ENCODE measurements at places on chromosomes 6 and 20.

DNA sequence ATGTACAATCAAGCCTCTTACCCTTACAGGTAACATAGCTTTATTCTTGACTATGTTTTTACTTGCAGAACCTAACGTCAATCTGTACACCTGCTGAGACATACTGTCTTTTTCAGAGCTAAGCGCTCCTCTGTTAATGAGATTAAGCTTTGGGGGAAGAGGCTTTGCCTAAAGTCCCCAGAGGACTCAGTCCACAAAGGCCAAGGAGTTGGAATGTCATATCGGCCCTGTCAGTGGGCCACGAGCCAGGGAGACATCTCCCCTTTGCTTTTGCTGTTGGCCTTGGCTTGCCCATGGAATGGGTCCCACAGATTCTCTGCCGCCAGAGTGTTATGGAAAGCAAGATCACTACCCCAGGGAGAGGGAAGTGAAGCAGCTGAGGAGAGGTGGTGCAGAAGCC is 64.1 kb upstream of the SOX4 start:
- no peak for DNase-seq

DNA sequence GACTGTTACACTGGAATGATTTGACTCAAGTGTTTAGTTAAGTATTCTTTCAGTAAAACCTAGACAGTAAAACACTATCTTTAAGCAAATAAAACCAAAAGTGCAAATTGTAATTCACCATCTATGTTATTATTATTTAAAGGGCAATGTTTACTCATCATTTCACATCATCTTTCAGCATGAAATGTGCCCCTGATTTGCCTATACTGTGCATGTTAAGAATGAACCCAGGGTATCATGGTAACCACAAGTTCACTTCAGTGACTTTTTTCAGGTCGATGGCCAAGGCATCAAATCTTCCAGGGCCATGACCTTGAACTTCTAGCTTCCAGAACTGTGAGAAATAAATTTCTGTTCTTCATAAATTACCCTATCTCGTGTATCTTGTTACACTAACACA is 2.1 kb upstream of the HLA-DOB start:
- no peak for DNase-seq

- no peak for DNase-seq
Observed at GRCh38 chr20:10672624-10673127, 1.1 kb downstream of the JAG1 start.

DNA sequence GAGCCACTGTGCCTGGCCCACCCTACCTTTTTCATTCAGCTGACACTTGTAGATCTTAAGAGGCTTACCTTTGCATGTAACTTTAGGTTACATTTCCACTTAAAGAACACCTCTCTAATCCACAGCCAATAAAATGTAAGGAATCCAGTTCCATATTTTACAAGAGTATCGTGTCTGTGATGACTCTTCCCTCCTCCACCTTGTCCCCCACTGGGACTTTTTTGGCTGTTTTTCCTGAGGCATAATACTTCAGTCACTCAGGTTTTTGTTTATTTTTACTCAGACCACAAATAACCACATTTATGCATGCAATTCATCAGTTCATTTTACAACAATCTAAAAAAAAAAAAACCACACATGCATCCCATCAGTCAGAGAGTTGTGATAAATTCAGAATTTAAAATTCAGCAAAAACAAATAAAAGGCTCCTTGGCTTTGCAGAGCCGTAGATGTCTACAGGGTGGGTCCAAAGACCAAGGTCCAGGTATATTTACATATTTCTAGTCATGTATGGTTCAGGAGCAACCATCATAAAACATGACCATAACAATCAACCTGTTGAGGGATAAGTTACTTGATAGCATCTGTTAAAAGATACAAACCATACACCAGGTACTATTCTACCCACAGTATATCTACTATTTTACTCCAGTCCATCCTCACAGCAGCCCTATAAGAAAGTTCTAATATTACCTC is 9.9 kb downstream of the ATXN1 start:
- no peak for DNase-seq

DNA sequence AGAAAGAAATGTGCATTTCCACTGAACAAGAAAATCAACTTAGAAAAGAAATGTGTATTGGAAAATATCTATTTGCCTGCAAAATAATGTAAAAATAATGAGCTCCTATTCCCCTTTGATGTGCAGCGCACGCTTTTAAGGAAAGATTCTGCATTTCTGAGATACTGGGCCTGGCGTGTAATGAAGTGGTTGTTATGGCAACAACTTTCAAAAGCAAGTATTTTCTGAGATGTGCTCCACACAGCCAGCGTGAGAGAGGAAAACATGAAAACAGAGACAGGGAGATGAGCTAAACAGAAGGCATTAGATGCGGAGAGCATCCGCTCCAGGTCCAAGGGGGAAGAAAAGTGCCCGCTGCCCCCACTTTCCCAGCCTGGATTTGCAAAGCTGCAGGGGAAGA is 39.1 kb upstream of the GTSF1L start:
- no peak for DNase-seq

DNA sequence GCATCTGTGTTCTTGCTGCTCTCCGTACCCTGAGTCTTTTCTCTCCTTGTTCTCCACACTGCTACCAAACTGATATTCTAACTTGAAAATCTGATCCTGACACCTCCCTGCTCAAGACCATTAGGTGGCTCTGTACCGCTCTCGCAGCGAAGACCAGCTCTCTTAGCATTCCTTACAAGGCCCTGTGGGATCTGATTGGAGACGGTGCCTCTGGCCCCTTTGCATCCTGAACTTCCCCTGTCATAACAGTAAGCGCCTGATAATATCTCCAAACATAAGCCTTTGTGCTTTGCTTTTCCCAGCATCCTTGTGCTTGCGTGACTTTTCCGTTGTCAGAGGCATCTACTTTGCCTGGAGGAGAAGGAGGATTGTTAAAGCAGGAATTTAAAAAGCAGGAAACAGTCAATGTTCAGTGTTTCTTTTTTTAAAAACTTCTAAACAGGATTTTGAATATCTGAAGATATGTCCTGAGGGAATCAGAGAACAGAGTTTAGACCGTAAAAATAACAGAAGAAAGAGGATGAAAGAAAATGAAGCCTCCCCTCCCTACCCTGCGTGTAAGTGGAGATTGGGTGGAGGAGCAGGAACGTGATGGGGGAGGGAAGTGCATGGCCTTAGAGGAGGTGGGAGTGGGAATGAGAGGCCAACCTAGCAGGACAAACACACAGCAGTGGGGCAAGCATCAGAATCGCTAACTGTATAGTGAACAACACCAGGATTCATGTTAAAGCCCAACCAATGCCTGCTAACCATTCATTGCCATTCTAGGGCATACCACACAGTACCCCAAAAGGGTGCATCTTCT is 89.2 kb upstream of the STMND1 start:
- no peak for DNase-seq

GRCh38 chr20:19958219-19958618 is 58.9 kb upstream of the NAA20 start:
- no peak for DNase-seq

DNA sequence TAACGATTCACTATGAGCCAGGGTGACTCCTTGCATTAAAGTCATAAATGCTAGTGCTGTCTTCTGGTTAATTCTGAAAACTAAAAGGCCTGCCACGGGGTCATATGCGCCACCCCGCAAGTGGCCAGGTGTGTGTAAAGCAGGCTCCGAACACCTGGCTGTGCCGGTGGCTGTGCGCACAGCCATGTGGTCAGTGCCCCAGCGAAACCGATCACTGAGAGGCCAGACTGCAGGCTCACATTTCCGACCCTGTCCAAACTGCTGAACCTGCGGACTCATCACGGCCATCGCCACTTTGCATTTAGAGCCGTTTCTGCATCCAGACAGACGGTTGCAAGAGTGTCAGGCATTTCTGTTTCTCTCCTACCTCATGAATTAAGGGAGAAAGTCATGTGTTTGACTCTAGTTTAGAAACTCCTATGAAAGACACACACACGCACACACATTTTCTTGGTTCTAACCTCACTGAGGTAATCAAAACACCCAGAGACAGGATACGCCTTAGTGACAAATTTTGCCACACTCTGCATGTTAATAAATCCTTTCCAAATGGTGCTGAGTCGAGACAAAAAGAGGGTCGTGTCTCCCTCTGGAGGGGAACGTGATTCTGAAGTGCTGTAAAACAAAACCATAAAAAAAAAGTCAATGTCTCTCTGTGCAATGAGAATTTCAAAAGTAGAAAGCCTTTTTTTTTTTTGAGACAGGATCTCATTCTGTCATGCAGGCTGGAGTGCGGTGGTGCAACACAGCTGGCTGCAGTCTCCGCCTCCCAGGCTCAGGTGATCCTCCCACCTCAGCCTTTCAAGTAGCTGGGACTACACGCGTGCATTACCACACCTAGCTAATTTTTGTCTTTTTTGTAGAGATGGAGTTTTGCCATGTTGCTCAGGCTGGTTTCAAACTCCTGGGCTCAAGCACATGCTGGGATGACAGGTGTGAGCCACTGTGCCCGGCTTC is 31.0 kb upstream of the TCFL5 start:
- DNase-seq = no peak

DNA sequence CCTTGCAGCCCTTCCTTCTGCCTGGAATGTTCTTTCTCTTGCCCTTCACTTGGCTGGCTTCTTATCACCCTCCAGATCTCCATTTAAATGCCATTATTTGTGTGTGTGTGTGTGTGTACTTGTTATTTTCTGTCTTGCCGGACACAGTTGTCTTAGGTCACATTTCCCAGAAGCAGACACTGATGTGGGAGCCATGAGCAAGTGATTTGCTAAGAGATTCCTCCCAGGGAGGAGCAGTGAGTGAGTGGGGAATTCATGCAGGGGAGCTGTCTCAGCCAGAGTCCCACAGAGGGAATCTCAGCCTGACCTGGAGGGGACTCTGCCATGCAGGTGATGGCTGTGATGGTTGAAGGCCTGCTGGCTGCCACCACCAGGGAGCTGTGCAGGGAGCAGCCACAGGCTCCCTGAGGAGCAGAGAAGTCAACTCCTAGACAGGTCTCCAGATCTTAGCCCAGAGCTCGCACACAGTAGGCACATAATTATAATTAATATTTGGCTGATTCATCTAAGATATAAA is 96.5 kb downstream of the SYNDIG1 start:
- no peak for DNase-seq

DNA sequence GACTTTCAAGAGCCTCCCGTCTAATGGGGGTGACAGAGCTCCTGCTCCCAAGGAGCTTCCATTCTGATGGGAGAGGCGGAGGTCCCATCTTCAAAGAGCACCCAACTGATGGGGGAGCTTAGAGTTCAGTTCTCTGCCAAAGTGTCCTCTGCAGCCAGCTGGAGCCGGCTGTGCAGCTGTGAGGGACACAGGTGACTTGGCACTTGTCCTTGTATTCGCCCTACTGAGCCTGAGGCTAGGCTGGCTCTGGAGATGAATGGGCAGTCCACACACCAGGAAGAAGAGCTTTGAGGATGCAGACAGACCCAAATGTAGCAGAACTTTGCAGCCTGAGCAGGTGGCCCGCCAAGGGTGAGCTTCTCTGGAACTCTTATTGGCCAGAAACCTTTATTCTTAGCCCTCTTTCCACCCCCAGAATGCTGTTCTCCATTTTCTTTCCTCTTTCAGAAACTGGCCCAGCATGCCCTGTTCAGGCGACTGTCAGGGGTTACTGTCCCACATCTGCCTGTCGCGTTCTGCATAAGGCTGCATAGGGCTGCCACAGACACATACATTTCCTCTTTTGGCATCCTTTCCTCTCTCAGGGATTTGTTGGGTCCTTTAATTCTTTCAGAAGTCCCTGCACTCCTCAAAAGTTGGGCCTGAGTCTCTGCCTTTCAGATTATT is 108.7 kb upstream of the LRFN2 start:
- DNase-seq = no peak

GRCh38 chr6:21508753-21509152 is 84.8 kb upstream of the SOX4 start:
- DNase-seq = no peak

DNA sequence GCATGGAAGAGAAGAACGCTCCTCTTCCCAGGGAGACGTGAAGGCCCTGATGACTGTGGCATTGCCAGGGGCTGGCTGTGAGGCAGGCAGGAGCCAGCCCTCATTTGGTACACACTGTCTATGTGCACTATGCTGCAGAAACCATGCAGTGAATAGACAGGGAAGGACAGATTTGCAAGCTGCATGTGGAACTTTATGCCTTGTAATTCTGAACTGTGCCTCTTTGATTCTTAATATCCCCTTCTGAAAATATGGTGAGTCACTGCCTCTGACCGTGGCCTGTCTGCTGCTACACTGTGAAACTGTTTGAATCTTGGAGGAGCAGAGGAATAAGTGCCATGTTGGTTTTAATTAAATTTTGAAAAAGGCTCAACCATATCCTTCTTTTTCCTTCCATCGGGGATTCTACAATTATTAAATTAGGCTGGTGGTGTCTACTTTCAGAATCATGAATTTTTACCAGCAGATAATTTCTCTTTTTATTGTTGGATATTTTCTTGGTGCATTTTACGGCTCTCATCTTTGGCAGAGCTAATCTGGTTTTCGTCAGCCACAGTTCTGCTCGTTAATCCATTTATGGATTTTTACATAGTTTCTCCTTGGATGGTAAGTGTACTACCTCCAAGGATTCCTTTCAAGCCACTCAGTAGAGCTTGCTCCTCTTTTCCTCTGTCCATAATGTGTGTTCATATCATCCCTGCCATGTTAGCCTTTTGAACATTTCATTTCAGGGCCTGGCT is 301.0 kb upstream of the SLC35B3 start:
- DNase-seq = no peak

- peak; percentile 10 for DNase-seq
Observed at GRCh38 chr6:113909224-113909856, 52.2 kb downstream of the MARCKS start.

- DNase-seq = no peak
Observed at GRCh38 chr20:35305682-35306556, 13.7 kb upstream of the FAM83C start.

DNA sequence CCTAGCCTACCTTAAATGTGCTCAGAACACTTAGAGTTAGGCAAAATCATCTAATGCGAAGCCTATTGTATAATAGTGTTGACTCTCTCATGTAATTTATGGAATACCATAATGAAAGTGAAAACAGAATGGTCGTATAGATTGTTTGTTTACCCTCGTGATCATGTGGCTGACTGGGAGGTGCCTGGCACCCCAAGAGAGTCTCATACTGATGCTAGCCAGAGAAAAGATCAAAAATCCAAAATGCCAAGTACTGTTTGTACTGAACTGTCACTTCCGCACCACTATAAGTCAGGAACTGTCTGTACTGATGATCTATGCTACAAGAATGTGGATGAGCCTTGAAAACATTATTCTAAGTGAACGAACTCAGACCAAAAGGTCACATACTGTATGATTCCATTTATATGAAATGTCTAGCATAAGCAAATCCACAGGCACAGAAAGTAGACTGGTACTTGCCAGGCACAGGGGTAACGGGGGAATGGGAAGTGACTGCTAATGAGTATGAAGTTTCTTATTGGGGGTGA is 22.4 kb downstream of the ZMYND8 start:
- DNase-seq = no peak

DNA sequence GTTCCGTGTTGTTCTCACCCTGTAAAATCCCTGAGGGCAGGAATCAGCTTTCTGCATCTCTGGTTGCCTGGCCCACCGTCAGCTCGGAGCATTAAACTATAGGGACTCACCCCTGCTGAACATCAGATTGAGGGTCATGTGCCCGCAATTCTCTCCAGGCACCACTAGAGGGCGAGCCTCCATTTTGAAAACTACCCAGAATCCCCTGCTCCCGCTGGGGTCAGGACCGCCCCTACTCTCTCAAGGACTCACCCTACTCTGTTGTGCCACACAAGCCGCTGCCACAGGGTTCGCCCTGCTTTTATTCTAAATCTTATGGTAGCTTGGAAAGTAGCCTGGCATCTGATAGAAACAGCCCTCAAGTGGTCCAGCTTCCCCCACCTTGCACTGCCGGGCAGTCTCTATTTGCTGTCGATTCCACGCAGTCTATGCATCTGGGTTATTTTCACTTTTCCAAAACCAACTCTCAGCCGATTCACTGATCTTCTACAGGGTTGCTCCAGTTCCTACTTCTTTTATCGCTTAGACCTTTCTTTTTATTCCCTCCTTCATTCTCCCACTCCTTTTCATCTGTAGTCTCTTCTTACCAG is 244.1 kb upstream of the QKI start:
- no peak for DNase-seq

Measured in NCI-H2107 (cell line).